ENCODE measurements at places on chromosomes 13 and 19.

- no peak for DNase-seq
Measured at GRCh38 chr19:6297202-6297601, 17.4 kb upstream of the MLLT1 start.

DNA sequence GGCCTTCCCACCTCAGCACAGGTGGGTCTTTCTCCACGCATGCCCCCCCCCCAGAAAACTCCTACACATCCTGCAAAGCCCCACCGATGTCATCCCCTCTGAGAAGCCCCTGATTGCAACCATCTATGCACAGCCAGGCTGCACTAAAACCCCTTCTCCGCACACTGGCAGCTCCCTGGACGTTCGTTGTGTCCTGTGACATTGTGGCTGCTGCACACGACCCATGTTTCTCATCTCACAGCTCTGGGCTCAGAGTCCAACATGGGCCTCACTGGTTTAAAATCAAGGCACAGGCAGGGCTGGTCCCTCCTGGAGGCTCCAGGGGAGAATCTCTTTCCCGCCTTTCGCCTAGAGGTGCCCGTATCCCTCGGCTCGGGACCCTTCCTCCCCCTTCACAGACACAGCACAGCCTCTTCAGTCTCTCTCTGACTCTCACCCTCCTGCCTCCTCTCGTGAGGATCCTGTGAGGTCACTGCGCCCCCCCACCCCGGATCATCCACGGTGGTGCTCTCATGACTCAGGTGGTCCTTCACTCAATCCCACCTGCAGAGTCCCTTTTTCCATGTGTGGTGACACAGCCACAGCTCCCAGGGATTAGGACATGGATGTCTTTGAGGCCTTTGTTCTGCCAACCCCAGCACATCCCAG, 71.2 kb downstream of the GADD45B start:
- no peak for DNase-seq

DNA sequence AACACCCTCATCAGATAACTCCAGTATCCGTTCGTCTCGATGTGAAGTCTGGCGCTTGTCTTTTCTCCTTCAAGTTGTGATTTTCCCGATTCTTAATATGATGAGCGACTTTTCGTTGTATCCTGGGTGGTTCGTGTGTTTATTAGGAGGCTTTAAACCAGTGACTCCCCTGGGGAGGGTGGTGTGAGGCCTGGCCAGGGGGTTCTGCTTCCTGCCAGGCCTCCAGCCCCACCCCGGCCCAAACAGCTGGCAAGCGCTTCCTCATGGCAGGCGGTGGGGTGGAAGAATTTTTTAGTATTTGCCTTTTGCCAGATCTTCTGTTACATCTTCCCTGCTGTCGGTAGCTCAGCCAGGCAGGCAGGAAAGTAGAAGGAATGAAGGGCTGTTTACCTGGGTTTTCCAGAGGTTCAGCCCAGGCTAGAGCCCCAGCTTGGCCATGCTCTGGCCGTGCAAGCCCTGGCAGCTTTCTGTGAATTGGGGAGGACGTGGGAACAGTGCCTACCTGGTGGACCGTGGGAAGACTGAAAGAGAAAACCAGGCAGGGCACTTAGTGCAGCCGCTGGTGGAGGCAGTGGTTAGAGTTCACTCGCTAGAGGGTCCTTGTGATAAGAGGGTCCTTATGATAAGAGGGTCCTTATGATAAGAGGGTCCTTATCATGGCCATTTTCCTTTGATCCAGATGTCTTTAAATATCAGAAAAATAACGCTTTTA, 37.7 kb upstream of the DCUN1D2 start:
- DNase-seq = no peak

- DNase-seq = no peak
Measured at GRCh38 chr19:2273356-2274184, 8.4 kb downstream of the PEAK3 start.

GRCh38 chr19:35904311-35905068, 2.2 kb downstream of the HCST start:
- DNase-seq = no peak

- DNase-seq = no peak
Measured at GRCh38 chr19:17865364-17866311, 5.9 kb downstream of the RPL18A start.

GRCh38 chr13:25971459-25972145, 80.2 kb downstream of the SHISA2 start:
- DNase-seq = no peak

- DNase-seq = no peak
Measured at GRCh38 chr19:46546194-46546896, 50.7 kb upstream of the PNMA8B start.

DNA sequence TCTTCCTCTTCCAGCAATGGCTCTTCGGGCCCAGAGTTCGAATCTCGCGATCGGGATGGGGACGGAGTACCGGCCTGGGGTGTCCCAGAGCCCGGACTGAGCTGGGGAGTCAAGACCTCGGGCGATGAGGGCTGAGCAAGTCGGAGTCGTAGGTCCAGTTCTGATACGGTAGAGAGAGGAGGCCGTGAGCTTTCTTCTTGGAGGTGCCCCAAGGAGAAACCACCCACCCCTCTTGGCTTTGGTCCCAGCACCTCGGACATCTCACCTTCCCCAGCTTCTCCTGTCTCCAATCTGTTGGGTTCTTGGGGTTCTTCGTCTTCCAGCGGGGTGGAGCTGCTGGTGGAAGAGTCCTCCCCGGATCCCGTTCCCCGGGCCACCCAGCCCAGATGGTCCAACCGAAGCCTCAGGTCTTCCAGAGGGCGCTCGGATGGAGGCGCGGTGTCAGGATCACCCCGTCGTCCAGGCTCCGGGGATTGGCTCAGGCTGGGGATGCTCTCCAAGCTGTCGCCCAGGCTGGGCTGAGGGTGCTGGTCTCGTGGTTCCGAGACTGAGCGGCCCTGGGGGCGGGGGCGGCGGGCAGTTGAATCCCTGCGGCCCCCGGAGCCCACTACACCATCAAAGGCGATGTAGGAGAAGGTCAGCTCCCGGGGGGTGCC, 2.5 kb downstream of the RTN2 start:
- DNase-seq = no peak

DNA sequence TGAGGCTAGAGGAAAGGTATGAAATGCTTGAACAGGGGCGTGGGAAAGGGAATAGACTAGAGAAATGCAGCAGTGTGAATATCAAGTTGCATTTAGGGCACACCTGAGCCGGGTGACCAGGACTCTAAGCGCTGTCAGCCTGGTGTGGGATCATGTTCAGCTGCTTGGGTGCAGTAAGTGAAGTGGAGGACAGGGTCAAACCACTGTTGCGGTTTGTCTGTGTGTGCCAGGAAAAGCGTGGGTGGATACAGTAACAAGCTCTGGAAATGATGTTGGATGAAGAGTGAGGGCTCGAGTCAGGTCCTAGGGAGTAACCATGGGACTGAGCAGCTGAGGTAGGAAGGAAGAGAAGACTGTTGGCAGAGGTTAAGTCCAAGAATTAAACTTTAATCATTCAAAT, 15.8 kb downstream of the DGKH start:
- DNase-seq = no peak

- DNase-seq = no peak
Measured at GRCh38 chr13:65633806-65634205, 1596.3 kb downstream of the PCDH9 start.

- DNase-seq = no peak
Measured at GRCh38 chr13:76769271-76769791, 116.9 kb downstream of the KCTD12 start.

GRCh38 chr13:79604752-79605151, 123.8 kb downstream of the NDFIP2 start:
- no peak for DNase-seq

DNA sequence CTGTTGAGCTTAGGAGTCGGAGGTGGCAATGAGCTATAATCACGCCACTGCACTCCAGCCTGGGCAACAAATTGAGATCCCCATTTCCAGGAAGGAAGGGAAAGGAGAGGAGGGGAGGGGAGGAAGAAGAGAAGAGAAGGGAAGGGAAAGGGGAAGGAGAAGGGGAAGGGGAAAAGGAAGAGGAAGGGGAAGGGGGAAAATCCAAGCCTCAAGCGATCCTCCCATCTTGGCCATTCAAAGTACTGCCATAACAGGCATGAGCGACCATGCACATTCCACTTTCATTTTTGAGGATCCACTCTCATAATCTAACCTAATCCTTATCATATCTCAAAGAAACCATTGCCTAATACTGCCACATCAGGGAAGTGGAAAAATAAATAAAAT, 14.9 kb downstream of the ZNF443 start:
- DNase-seq = no peak

- no peak for DNase-seq
Measured at GRCh38 chr13:78084401-78084800, 165.8 kb upstream of the EDNRB start.

GRCh38 chr13:88464851-88465250, 793.7 kb downstream of the SLITRK5 start:
- DNase-seq = no peak

- DNase-seq = no peak
Measured at GRCh38 chr19:50659318-50660087, 10.3 kb downstream of the C19orf81 start.

GRCh38 chr13:113959198-113959597, 14.7 kb downstream of the C13orf46 start:
- no peak for DNase-seq

DNA sequence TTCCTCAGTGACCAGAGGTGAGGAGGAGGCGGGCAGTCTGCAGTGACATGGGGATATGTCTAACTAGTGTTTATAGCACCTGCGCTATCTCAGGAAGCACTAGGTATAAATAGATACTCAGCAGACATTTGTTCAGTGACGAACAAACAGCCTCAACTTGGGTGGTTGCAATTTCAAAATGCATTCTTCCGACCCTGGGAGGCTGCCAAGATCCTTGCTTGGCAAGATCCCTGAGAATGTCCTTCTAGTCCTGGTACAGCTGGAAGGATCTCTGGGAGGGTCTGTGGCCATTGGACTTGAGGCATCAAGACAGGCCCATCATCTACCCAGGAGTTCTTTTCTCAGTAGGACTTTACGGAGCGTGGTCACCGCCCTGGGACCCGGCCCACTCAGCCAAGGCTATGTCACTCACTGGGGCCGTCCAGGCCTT, 299.5 kb downstream of the ZNF536 start:
- DNase-seq = no peak

DNA sequence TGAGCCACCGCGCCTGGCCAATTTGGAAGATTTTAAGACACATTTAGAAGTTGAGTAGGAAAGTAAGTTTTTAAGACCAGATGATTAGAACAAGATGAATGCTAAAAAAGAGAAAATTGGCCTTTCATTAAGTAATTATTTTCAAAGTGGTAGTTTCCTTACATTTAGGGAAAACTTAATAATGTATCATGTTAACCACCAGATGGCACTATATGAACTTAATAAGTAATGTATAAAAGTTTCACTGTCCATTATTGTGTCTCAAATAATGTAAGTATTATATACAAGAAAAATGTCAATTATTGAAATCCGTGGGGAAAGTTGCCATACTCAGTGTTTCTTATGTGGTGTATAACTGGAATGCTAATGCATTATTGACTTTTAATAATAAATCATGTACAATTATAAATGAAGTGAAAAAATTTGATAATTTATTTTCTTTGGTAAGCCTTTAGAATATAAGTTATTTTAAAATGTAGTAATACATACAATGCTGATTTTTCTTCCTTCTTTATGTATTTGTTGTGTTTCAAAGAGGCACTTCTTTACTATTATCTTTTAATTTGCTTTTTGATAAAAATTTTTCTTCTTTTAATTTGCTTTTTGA, 29.2 kb downstream of the COG6 start:
- DNase-seq = no peak

GRCh38 chr19:42024622-42025111, 30.6 kb upstream of the ATP1A3 start:
- DNase-seq = no peak

DNA sequence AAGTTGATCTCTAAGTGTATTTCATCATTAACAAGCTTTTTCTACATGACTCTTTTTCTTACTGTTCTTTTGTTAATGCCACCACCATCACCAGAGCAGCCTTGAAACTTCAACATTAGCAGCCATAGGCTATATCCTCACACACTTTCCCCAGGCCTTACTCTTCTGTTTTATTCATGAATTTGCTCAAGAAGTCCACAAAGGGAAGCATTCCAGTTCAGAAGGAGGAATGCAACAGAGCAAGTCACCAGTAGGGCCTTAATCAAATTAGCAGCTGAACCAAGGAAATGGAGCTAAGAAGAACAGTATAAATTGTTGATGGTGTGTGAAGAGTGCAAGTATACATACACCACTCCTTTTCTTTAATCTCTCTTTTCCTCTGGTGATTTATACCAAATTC, 223.1 kb downstream of the NBEA start:
- DNase-seq = no peak

DNA sequence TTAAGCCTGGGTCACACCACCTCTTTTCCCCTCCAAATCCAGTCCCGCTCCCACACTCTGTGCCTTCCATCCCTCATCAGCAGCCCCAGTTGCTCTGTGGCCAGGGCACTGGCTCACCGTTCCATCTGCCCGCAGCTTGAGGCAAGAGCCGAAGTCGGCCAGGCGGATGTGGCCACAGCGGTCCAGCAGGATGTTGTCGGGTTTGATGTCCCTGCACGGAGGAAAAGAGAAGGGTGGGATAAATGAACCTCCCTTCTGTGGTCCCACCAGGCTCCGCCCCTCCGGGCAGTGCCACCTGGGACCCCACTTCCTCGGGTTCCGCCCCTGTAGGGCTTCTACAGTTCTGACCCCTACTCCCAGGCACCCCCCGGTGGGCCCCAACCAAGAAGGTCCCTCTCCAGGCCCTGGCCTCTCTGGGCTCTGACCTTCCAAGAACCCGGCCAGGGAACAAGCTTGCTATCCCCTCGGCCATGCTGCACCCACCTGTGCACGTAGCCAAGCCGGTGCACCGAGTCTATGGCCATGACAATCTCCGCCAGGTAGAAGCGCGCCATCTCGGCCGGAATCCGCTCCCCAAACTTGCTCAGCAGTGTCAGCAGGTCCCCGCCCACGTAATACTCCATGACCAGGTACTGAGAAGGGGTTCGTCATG, 4.2 kb downstream of the DMPK start:
- DNase-seq = no peak

DNA sequence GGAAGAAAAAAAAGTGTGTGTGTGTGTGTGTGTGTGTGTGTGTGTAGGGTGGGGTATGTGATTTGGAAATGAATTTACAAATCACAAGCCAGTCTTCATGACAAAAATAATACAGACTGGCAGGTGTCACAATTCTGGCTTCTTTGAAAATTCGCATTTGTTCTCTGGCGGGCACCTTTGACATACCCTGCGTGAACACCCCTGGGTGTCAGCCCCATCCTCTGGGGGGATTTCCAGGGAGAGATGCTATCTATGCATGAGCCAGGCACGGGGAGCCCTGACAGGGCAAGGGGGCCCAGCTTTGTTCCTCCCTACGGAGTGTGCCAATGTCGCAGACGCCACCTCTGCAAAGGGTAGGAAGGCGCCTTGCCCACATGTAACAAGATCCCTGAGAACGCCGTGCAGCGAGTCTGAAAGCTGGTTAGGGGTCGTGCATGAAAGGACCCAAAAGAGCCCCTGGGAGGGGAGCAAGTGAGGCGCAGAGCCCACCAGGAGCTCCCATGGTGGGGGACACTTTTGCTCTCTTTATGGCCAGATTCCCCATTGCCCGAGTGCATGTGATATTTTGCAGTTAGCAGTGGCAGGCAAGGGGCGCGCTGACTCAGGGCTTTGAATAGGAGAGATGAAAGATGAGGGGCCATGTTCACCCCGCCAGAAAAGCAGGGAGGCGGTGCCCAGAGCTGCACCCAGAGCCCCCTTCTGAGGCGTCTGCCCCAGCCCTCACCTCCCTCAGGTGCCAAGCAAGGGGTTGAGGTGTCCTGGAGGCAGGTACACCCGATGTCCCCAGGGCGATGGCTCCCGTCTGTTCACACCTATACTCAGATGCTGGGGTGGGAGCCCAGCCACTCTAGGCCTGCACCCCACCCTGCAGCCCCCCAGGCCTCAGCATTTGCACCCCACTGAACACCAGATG, 45.3 kb downstream of the KLF2 start:
- DNase-seq = no peak

All from stimulated activated CD8-positive, alpha-beta memory T cell treated with anti-CD3 and anti-CD28 coated beads, Interleukin-4, amount 100 ng/mL, for 4 hours (primary cell).